WTC11 (cell line): ENCODE measurements at places on chromosomes 5 and 9.
A peak's percentile ranks its signal among the peaks of the same experiment; 100 is the strongest.

GRCh38 chr5:86971034-86971571 is 296.6 kb upstream of the RASA1 start:
- no peak for DNase-seq

- DNase-seq, result no peak
Observed at GRCh38 chr9:1748407-1748806, 266.7 kb upstream of the SMARCA2 start.

GRCh38 chr9:116724123-116724522 is 37.0 kb downstream of the TRIM32 start:
- DNase-seq, result no peak

DNA sequence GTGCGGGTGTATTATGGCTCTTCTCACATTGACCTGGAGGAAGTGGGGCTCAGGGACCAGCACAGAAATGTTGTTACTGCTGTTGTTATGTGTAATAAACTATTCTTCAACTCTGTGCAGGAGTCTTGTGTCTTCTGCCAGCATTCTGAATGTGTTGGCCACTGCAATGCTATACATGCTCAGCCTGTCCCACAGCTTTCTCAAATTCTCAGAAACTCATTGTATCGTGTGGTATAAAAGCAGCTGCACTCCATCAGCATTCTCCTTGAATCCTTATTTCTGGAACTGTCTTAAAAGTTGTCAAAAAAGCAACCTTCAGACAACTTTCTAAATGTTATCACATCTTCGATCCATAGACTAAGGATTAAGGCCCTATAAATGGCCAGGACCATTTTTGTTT is 72.0 kb downstream of the ZNF474 start:
- DNase-seq, result no peak

GRCh38 chr9:127783111-127784008 is 2.5 kb upstream of the CDK9 start:
- DNase-seq, result peak; percentile 51

DNA sequence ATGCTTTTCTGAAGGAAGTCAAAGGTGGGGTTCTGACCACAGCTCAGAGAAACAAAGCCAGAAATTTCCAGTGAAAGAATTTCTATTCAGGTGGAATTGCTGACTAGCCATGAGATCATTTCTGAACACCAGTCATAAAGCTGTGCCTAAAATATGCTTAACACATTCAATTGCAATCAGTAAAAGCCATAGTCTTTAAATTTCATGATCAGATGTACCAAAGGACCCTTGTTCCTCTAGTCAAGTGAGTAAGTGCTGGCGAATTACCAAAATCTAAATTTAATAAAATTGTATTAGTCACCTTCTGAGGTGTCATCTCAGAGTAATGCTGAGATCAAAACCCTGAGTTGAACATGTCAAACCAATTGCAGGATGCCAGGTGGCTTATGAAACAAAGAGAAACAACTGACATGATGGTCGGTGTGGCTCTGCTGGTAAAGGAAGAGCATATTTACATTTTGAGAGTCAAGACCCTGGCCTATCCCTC is 334.2 kb upstream of the CCNH start:
- DNase-seq, result no peak

DNA sequence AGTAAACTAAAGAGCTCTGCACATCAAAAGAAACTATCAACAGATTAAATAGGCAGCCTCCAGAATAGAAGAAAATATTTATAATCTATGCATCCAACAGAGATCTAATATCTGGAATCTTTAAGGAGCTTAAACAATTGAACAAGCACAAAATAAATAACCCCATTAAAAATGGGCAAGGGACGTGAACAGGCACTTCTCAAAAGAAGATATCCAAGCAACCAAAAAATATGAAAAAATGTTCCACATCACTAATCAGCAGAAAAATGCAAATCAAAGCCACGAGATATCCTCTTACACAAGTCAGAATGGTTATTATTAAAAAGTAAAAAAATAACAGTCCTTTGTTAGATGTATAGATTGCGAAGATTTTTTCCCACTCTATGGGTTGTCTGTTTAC is 109.1 kb upstream of the TRPC7 start:
- no peak for DNase-seq

DNA sequence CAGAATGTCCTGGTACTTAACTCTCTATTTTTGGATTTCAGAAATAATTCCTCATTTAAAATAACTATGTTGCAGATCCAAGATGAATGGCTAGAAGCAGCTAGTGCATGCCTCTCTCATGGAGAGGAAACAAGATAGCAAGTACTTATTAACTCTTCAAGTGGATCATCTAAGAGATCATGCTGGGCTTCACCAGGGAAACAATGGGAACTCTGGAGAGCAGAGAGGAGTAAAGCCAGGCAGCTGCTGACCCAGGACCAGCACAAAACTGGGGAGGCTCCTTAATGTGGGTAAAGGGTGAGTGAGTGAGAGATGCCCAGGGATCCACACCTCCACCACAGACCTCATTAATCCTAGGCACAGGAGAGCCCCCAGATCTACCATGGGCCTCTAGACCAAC is 897.8 kb upstream of the ACO1 start:
- DNase-seq, result no peak

DNA sequence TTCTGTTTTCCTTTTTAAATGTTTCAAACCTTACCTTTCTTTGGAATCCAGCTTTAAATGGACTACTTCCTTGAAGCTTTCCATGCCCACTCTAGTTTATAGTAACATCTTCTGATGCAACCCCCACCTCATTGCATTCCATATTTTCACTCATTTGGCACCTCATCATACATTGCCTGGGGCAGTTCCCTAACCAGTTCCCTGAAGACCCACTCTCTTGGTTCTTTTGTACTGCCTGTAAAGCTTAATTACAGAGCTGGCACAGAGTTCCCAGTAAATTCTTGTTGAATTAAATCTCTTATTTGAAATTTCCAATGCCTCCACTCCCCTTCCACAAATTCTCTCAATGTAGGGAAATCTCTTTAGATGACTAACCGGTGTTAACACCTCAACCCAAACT is 257.2 kb downstream of the ARRDC3 start:
- no peak for DNase-seq

DNA sequence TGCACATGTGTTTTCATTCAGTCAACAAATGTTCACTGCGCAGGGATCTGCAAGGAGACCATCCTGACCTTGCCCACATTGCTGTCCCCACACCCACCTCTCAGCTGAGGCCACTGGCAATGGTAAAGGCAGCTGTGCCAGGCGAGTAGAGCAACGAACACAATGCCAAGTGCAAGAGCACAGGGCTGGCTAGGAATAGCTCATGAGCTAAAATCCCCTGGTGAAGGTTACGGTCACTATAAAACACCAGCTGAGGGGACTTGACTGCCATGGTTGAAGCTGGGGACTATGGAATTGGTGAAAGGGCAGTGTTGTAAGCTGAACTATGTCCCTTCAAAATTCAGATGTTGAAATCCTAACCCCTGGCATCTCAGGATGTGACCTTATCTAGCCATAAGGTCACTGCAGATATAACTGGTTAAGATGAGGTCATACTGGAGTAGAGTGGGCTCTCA is 96.1 kb downstream of the OTULIN start:
- no peak for DNase-seq

DNA sequence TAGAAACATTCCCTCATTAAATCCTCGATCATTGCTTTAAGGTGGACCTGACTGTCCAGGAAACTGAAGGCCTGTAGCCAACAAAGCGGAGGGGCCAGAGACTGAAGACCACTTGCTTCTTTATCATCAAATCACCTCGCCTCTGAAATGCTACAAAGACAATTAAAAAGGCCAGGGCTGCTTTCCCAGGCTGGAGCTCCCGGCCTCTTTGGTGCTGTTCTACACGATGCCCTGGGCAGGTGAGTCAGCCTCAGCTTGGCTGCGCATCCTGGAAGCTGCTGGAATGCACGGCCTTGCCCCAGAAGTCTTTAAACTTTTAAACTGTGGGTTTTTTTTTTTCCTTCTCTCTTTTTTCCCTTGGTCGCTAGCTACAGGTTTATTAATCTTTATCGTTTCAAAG is 46.5 kb downstream of the SH3PXD2B start:
- DNase-seq, result no peak

DNA sequence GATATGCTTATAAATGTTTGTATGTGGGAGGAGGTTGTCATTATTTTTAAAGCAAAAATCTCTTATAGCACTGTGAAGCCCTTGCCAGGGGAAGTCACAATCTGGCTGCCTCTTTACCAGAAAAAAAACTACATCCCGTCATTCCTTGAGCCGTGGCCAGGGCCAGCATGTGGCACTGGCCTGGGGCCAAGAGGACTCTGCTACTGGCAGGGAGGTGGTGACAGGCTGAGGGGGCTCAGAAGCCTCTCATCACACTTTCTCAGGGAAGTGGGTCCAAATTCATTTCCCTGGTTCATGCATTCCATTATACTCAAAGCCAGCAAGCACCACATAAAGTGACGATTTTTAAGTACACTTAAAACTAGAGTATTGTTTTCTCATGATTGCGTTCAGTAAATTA is 457.3 kb downstream of the ZNF608 start:
- DNase-seq, result no peak

DNA sequence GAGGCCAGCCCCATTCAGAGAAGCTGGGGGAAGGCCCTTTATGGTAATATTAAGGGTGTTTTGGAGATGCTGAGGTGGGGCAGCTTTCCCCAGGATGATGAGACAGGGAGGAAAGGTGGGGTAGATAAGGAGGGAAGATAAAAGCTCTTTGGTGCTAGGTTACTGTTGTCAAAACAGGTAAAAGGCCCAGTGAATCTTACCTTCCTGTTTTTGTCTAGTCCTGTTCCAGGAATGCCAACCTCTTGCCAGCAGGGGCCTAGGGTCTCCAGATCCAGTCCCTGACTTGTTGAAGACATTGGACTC is 797 bp upstream of the CCL27 start:
- no peak for DNase-seq

DNA sequence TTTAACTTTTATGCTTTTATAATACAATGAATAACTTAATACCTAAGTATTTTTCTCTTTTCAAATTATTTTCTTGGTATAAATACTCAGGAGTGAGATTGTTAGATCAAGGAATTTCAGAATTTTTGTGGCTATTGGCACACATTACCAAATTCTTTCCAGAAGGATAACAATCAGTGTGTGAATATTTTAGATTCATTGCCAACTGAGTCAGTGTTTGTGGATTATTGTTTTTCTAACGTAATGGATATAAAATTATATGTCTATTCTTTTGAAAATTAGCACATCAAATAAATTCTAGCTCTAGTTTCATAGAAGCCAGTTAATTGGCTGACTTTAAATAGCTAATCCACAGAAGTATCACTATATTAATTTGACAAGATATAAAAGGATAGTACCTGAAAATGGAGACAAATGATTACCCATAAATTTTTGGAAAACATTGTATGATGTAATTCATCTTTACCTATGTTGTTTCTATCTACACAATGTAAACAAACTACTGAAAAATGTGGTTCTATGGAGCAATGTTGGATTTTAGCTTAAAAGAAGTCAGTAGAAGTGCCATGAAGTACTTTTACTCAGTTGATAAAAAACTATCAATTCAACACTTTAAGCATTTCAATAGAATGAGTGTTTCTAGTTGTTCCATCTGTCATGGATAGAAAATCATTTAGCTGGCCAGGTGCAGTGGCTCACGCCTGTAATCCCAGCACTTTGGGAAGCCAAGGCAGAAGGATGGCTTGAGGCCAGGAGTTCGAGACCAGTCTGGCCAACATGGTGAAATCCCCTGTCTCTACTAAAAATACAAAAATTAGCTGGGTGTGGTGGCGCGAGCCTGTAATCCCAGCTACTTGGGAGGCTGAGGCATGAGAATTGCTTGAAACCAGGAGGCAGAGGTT is 185.1 kb downstream of the ADAMTSL1 start:
- DNase-seq, result no peak

- DNase-seq, result peak; percentile 14
Observed at GRCh38 chr5:73591102-73591695, 25.7 kb downstream of the UTP15 start.

DNA sequence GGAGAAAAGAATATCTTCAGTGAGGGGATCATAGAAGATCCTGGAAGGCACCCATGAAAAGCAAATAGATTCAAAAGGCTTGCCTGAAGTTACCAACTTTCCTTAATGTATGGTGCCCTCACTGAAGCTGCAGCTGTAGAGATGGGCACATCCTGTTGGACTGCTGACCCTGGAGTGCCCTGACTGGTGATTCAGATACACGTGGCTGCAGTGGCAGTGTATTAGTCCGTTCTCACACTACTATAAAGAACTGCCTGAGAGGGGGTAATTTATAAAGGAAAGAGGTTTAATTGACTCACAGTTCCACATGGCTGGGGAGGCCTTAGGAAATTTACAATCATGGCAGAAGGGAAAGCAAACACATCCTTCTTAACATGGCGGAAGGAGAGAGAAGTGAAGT is 80.3 kb downstream of the OSMR start:
- no peak for DNase-seq

DNA sequence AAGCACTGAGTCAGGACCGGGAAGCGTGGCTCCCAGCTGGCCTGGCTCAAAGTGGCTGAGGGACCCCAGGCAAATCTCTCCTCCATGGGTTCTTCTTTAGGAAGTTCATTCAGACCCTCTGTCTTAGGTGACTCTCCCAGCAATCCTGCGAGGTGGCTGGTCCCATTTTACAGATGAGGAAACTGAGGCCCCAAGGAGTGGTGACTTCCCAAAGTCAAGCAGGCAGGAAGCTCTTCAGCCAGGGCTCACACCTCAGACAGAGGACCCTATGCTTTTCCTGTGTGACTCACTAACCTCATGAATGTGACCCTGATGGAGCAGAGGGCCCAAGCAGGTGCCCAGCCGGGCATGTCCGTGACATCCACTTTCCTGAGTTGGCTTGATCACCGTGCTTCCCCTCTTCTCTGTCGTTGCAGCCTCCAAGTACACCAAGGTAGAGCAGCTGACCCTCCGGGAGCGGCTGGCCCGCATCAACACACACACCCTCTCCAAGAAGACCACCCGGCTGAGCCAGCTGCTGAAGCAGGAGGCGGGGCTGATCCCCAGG is 36.5 kb downstream of the ARHGEF37 start:
- no peak for DNase-seq

- DNase-seq, result no peak
Observed at GRCh38 chr5:112355058-112355685, 63.9 kb downstream of the EPB41L4A start.

- DNase-seq, result no peak
Observed at GRCh38 chr5:140035881-140036280, 7.2 kb downstream of the NRG2 start.

DNA sequence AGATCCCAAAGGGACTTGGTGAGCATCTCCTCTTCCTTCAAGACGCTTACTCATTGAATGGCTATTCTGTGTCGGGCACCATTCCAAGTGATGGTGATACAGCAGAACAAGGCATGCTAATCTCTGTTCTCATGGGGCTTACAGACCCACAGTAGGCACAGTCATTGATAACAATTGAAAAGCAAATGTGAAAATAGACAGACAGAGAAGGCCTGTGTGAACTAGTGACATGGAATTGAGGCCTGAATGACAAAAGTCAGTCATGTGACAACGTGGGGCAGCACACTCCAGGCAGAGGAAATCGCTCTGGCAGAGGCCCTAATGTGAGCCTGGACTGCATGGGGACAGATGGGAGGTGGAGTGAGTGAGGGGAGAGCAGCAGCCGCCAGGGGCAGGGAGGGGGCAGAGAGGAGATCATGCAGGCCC is 70.7 kb upstream of the CPLX2 start:
- no peak for DNase-seq

- DNase-seq, result no peak
Observed at GRCh38 chr5:126975796-126976195, 54.6 kb downstream of the MARCHF3 start.

- DNase-seq, result no peak
Observed at GRCh38 chr5:80146046-80146445, 109.8 kb downstream of the SERINC5 start.

- DNase-seq, result no peak
Observed at GRCh38 chr5:55568654-55569512, 34.1 kb upstream of the PLPP1 start.
